ENCODE measurements at places on chromosomes 13 and 19. TPM values are rescaled to one million over a fixed set of nuclear protein-coding genes. Genes with fewer than 3 reads are reported as not detected.

DNA sequence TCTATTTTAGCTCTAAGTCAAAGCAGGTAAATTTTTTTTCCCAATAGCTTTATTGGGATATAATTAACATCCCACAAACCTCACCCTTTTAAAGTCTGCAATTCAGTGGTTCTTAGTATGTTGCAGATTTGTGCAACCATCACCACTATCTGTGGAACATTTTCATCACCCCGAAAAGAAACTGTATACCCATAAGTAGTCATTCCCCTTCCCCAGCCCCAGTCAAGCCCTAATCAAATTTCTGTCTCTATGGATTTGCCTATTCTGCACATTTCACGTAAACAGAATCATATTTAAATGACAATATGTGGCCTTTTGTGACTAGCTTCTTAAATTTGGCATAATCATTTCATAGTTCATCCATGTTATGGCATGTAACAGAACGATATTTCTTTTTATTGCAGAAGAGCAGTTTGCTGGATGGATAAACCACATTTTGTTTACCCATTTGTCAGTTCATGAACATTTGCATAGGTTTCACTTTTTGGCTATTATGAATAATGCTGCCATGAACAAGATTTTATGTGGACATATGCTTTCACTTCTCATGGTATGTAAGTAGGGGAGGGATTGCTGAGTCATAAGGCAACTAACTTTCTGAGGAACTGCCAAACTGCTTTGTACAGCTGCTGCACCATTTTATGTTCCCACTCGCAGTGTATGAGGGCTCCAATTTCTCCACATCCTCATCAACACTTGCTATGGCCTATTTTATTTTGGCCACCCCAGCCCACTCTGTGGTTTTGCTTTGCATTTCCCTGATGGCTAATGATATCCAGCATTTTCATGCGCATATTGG lies 10.9 kb downstream of the SLC46A3 start:
- H3K27me3 ChIP-seq = no peaks in the 10 kb centered on the region
- H3K36me3 ChIP-seq = peaks cover 24% of the 10 kb centered on the region
- no peak for DNase-seq
- no peak overlapping the region for H3K4me3 ChIP-seq

DNA sequence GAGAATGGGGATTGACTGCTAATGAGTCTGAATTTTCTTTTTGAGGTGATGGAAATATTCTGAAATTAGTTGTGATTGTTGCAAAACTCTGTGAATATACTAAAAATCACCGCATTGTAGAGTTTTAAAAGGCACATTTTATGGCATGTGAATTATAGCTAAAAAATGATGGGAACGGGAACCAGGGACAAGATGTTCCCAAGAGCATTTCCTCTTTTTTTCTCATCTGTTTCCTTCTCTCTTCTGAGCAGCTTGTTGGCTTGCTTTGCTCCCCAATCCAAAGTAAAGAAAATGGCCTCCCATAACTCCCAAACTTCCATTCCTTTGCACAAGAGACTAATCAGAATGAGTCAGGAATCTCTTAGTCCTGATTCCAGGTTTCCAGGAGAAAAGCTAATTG lies 459.2 kb downstream of the TSHZ3 start:
- DNase-seq = no peak
- no peak overlapping the region for H3K27ac ChIP-seq

DNA sequence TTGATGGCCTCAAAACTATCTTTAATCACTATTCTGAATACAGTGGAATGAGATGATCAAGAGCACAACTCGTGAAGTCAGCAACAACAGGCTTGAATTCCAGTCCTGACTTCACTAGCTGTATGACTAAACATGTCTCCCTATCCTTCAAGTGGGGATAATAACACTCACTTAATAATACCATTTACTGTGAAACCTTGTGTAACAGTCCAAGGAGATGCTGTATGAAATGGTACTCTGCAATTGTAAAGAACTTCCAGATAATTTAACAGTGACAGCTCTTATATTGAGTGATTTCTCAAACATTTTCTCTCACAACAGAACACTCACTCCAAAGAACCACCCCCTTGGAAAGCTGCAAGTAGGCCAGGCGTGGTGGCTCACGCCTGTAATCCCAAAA lies 823.1 kb downstream of the DIAPH3 start:
- no peak for DNase-seq
- H3K27me3 ChIP-seq = no peaks in the 10 kb centered on the region
- H3K27ac ChIP-seq = no peak overlapping the region
- H3K4me1 ChIP-seq = no peaks in the 10 kb centered on the region

DNA sequence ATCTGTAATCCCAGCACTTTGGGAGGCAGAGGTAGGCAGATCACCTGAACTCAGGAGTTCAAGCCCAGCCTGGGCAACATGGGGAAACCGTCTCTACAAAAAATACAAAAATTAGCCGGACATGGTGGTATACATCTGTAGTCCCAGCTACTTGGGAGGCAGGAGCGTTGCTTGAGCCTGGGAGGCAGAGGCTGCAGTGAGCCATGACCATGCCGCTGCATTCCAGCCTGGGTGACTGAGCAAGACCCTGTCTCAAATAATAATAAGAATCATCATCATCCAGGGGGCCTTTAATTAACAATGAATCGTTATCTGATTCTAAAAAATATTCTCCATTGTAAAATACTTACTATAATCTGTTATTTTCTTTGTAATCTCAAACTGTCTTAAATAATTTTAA lies 283.4 kb downstream of the DACH1 start:
- H3K27ac ChIP-seq = no peak overlapping the region
- no peaks in the 10 kb centered on the region for H3K27me3 ChIP-seq
- no peaks in the 10 kb centered on the region for H3K36me3 ChIP-seq
- no peaks in the 10 kb centered on the region for H3K4me1 ChIP-seq
- H3K4me3 ChIP-seq = no peak overlapping the region
- no peak for DNase-seq

- H3K36me3 ChIP-seq = no peaks in the 10 kb centered on the region
- DNase-seq = no peak
- no peaks in the 10 kb centered on the region for H3K4me1 ChIP-seq
- peaks cover 29% of the 10 kb centered on the region for H3K27me3 ChIP-seq
- H3K4me3 ChIP-seq = no peak overlapping the region
Measured at GRCh38 chr13:97133955-97134354, 88.2 kb upstream of the MBNL2 start.

The SH2D3A gene
- 8.7 TPM for total RNA-seq

The PLK5 gene
- not detected for total RNA-seq
